Activated CD8-positive, alpha-beta T cell treated with anti-CD3 and anti-CD28 coated beads, Interleukin-2, amount 10 ng/mL, durations not matched to agents 7 days and 5 days (primary cell): ENCODE measurements at places on chromosomes 6 and 20.

- DNase-seq, result no peak
Measured at GRCh38 chr6:15512721-15513120, 150.1 kb downstream of the DTNBP1 start.

GRCh38 chr6:43442935-43443334 is 12.4 kb downstream of the DLK2 start:
- no peak for DNase-seq

DNA sequence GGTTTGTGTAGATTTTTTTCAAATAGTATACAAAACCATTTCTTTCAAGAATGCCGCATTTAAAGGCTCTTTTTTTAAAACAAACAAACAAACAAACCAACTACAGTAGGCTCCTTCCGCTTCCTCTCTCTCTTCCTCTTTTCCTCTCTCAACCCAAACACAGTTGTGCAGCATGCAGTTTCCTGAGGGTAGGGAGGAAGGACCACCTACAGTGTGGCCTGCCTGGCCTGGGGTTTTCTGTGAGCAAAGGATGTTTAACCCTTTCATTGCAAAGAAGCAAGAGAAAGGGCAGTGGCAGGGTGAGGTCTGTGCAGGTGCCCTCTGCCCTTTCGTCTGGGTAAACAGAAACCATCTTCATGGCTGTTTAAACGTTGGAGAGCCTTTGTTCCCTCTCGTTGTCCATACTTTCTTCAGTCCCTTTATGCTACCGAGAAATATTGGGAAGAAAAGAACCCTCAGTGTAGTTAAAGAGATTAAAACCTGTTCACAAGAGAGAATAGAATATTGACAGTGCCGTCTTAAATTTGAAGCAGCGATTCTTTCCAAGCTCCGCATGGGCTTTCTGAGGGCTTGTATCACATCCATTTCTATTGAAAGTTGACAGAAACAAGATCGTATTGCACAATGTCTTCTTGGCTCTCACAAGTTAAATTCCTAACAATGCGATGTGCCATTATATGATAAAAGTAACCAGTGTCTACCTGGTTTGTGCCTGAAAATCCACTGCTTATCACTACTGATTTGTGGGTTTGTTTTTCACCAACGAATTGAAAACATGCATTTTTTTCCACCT is 215.5 kb upstream of the SNX9 start:
- no peak for DNase-seq

GRCh38 chr6:5674721-5675120 is 332.0 kb downstream of the NRN1 start:
- no peak for DNase-seq

GRCh38 chr6:37177077-37177934 is 7.4 kb downstream of the PIM1 start:
- peak; percentile 43 for DNase-seq

GRCh38 chr6:159989492-159990480 is 20.9 kb downstream of the IGF2R start:
- DNase-seq, result no peak

- peak; percentile 82 for DNase-seq
Measured at GRCh38 chr20:63653041-63653973, at the start of gene STMN3. Gene STMN3, minus strand, starts transcription at chr20:63653424. Its CDS starts 79 bp downstream, at chr20:63653345.

DNA sequence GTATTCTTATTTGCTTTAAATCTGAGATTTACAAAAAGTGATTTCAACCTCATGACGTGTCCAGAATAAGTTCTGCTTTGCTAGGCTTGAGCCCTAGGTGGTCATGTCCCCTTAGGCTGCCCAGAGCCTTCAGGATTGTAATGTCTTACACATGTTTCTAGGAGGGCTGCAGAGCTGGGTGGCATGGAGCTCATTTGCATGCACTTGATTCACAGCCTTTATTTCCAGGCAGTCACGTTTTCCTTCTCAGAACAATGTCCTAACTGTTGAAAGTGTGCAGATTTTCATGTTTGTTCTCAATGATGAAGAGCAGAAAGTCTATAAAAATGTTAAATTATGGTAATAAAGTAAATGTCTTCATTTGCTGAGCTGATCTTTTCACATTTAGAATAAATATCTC is 448.6 kb upstream of the SOX4 start:
- no peak for DNase-seq

DNA sequence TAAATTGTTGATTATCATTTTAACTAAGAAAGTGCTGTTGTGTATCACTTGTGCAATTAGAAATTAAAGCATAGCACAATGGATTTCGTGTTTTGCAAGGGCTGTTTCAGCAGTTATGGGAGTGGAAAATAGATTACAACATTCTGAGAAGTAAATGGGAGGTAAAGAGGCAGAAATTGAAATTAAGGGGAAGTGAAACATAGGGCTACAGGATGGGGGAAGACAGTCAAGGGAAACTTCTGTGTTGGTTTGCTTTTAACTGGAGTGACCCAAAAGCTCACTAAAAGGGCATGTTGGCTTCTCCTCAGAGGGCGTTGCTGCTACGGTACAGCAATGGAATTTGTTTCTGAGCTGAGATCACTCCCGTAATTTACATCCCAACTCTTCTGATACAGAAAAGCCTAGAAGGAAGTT is 147.5 kb downstream of the BCAS1 start:
- no peak for DNase-seq

DNA sequence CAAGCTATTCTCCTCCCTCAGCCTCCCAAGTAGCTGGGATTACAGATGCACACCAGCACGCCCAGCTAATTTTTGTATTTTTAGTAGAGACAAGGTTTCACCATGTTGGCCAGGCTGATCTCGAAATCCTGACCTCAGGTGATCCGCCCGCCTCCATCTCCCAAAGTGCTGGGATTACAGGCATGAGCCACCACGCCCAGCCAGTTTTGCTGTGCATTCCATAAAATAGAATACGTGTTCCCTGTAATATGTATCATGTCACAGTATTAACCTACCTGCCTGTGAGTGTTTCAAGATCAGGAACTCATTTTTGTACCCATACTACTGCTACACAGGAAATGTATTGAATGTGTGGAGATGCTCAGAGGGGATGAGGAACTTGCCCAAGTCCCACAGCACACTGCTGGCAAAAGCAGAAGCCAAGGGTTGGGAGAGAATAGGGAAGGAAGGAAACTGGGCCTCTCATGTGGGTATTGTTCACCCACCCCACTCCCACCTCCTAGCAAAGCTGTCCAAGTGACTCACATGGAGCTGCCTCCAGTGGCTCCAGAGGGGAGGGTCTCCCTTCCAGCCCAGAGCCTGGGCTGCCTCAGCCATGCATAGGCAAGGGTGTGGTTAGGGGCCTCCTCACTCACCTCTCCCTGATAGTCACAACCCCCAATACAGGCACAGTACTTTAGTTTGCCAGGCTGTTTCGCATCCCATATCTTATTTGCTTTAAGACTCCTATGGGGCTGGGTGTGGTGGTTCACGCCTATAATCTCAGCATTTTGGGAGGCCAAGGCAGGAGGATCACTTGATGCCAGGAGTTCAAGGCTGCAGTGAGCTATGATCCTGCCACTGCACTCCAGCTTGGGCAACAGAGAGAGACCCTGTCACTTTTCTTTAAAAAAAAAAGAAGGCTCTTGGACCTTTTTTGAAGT is 9.4 kb downstream of the HM13 start:
- DNase-seq, result no peak

DNA sequence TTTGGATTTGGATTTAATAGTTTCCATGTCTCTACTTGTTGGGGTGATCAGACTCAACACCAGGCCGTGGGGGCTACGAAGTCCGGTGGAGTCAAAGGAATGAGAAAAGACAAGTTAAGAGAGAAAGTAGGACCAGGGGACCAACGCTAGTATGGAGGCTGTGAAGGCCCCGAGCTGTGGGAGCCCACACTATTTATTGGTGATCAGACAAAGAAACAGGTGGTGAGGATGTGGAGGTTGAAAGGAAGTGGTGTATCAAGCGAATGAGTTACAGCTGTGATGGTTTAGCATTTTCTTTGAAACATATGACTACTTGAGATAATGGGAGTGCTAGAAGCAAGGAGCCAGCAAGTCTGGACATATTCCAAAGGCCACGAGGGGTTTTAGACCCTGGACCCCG is 62.4 kb downstream of the AKAP7 start:
- DNase-seq, result peak; percentile 70

DNA sequence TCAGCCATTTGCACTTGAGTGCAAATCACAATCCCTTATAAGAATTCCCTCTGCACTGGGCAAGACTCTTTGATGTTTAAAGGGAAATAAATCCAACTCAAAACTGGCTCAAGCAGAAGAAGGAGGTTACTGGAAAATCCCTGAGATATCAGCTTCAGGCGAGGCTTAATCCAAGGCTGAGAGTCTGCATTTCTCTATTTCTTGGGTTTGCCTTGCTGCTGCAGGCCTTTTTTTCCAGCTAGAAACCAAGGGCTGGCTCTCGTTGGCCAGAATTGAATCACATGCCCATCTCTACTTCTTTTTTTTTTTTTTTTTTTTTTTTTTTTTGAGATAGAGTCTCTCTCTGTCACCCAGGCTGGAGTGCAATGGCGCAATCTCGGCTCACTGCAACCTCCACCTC is 11.7 kb downstream of the HCK start:
- DNase-seq, result no peak

DNA sequence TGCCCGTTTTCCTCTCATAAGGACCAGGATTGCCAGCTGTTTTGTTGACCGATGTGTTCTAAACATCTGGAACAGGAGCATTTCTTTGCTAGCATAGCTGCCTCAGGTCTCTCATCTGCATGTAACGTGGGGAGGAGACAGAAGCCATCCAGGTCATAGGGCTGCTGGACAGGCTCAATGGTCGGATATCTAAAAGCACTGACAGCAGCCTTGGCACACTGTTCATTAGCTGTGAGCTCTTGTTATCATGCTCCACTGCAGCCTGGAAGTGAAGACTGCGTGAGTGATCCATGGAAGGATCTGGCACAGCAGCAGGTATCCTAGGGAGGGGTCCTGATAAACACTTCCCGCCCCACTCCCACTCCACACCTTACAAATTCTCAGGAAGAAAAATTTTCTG is 175.3 kb downstream of the LRFN2 start:
- DNase-seq, result no peak

- DNase-seq, result no peak
Measured at GRCh38 chr20:20663841-20664240, 48.6 kb downstream of the RALGAPA2 start.

- DNase-seq, result no peak
Measured at GRCh38 chr6:24565196-24565595, 70.4 kb downstream of the ALDH5A1 start.

- DNase-seq, result no peak
Measured at GRCh38 chr20:13260650-13261279, 39.7 kb downstream of the ISM1 start.

DNA sequence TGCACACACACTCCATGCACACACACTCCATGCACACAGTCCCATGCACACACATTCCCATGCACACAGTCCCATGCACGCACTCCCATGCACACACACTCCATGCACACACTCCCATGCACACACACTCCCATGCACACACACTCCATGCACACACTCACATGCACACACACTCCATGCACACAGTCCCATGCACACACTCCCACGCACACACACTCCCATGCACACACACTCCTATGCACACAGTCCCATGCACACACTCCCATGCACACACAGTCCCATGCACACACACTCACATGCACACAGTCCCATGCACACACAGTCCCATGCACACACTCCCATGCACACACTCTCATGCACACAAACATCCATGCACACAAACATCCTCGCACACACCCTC is 168.4 kb downstream of the TTLL2 start:
- no peak for DNase-seq

DNA sequence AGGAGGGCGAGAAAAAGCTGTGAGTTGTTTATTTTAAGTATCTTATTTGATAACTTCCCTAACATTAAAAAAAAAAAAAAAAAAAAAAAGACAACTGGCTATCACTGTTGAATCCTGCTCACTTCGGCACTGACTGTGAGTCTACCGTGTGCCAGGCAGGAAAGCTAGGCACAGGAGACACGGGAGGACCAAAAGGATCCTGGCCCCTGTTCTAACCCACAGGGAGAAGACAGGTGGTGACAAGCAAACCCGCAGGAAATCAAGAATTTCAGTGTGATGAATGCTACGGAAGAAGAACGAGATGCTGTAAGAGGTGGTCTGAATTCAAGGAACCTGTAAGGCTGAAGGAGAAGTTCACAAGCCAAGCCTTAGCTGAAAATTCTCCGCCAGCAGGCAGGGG is 94.7 kb upstream of the NFATC2 start:
- no peak for DNase-seq

GRCh38 chr6:56906752-56907151 is 48.2 kb upstream of the BEND6 start:
- DNase-seq, result no peak

DNA sequence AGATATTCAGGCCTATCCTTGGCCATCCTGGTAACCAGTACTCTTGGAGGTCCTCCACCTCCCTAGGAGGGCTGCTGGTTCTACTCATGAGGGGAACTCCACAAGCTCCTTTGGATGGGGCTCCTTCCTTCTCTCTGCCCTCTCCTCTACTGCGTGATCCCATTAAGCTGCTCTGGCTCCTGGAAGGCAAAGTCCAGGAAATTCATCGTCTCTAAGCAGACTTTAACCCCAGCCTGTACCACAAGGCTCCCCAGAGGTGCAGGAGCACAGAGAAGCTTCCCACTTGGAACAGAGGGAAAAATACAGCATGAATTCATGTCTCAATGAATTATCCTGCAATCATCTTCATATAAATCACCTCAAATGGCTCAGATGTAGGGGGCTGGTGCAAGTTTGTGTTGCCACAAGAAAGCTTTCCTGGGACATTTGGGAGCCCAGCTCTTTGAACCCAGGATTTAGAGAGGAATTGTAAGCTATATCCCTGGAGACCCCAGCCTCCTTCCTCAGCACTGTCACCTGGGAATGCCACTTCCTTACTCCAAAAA is 355.4 kb downstream of the CDC5L start:
- DNase-seq, result no peak

DNA sequence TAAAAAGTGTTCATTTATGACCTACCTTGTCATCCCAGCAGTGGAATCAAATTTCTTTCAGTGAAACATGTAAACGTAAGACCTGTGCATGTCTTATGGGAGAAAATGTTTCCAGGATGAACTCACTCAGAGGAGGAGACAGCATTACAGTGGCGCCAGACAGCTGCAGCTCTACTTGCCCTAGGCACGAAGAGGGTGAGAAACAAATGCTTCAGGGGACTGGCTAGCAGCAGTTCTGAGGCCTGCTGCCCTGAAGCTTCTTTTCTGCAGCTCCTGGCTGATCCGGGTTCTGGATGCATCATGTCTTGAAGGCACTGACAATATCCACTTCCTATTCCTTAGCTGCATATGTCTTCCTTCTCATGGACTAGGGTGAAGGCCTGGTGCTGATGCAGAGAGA is 120.2 kb downstream of the QRSL1 start:
- no peak for DNase-seq

- peak; percentile 67 for DNase-seq
Measured at GRCh38 chr6:107668743-107669474, 155.2 kb downstream of the SCML4 start.

- no peak for DNase-seq
Measured at GRCh38 chr6:80477591-80477990, 371.1 kb downstream of the BCKDHB start.
